ENCODE measurements at places on chromosomes 6 and 20. TPM values are rescaled to one million over a fixed set of nuclear protein-coding genes. Genes with fewer than 3 reads are reported as not detected.

Gene MUC22
- total RNA-seq: not detected

Gene HLA-E
- total RNA-seq: 1,494 TPM

Gene SPATS1
- total RNA-seq: not detected

Gene FAM83D
- 2.1 TPM for total RNA-seq

Gene SLC52A3
- not detected for total RNA-seq

GRCh38 chr20:31711179-31712111 is 11.2 kb downstream of the BCL2L1 start:
- no peak for DNase-seq

DNA sequence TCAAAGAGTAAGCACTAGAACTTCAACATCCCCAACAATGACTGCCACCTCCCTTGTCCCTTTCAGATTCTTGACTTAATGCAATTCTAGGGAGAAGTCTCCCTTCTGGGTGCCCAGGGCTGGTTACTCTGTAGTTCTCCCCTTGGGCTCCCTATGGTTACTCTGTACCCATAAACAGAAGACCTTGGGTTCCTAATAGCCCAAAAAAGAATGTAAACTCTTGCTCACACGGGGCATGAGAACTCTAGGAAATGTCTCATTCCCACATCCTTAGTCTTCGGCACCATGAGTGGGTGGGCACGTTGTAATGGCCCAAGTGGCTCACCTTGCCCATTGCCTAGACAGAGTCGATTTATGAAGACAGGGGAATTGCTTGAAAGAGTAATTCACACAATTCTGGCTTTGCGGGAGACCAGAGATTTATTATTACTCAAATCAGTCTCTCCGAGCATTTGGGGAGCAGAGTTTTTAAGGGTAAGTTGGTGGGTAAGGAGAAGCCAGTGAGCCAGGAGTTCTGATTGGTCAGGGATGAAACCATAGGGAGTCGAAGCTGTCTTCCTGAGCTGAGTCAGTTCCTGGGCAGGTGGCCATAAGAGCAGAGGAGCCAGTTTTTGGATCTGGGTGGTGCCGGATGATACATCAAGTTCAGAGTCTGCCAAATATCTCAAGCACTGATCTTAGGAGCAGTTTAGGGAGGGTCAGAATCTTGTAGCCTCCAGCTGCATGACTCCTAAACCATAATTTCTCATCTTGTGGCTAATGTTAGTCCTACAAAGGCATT is 61.2 kb upstream of the SIRPG start:
- DNase-seq: no peak

DNA sequence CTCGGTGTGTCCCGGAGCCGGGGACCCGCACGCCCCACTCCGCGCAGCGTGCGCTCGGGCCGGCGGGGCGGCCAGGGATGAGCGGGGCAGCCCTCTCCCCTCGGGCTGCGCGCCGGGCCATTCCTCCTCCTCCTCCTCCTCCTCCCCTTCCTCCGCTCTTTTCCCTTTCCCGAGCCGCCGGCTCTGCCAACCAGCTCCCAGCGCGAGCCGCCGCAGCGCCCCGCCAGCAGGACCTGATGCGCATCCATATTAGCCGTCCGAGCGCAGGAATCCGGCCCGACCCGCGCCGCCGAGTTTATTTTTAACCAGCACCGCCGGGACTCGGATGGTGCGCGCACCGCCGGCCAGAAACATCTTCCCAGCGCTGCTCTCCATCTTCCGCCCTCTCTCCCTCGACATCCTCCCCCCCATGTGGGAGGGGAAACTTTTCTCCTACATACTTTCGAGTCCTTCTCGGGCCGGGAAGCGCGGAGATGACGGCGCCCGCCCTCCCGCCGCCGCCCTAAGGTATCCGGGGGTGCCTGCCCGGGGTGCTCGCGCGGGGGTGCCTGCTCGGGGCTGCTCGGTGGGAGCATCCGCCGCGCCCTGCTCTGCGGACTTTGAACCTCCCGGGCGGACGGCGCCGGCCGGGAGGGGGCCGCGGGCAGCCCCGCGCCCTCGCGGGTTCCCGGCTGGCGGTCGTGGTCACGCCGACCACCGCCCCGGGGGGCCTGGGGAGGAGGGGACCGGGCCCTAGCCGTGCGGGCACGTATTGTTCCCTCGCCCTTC is 619 bp downstream of the RREB1 start:
- peak; percentile 20 for DNase-seq

GRCh38 chr20:53579266-53579580 is 14.4 kb downstream of the ZNF217 start:
- no peak for DNase-seq

DNA sequence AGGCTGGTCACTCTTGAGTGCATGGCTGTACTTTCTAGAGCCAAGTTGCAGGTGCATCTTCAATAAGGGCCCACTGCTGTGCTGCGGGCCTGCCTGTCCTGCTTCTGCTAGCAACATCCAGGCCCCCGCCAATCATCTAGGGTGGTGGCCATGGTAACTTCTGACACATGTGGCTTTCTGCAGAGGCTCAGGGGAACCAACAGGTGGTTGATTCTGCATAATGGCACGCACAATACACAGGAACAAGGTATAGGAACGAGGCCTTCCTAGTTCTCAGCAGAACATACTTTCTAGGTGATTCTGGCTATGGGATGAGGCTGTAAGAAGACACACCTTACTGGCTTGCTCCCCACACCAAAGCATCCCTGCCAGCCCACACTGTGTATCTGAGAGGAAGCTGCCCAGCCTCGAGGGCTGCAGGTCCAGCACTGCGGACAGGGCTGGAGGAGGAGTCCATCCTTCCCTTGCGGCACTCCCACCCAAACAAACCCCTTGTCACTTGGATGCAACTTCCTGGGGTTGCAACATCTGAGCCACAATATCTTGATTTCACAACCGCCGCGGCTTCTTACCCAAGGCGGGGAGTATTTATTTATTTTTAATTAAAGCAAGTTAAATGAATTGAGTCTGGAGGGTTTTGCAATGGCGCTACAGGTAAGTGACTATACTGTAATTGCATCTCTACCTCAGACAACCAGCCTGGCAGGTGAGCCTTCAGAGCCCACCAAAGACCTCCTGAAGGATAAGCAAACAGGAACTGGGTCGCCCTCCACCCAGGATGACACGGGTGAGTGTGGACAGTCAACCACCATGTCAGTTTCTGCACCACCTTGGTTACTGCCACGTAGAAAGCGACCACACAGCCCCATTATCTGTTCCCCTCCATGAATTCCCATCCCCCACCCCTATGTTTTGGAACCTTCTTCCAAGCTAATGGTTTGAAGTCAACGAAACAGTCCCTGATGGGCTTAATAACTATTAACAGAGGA is 49.6 kb downstream of the SULF2 start:
- DNase-seq: no peak
